ENCODE measurements at places on chromosomes 2 and 18.

DNA sequence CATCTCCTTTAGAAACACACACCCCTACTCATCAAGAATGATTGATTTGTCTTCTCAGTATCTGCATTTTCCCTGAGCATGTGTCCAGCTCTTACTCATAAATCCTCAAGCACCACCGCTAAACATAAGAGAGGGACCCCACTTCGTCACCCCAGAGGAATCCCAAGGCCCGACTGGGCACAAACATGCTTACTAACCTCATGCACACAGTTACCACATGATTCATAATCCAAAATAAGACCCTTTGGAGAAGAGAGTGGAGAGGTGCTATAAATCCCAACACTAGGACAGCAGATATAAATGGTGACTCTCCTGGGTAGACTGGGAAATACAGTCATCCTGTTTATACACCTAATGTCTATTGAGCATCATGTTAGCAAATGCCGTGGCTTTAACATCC lies 843.2 kb upstream of the ID2 start:
- DNase-seq: no peak

- DNase-seq: no peak
Observed at GRCh38 chr18:33720133-33720532, 142.1 kb downstream of the ASXL3 start.

- no peak for DNase-seq
Observed at GRCh38 chr2:109331081-109331480, 202.1 kb downstream of the SH3RF3 start.

DNA sequence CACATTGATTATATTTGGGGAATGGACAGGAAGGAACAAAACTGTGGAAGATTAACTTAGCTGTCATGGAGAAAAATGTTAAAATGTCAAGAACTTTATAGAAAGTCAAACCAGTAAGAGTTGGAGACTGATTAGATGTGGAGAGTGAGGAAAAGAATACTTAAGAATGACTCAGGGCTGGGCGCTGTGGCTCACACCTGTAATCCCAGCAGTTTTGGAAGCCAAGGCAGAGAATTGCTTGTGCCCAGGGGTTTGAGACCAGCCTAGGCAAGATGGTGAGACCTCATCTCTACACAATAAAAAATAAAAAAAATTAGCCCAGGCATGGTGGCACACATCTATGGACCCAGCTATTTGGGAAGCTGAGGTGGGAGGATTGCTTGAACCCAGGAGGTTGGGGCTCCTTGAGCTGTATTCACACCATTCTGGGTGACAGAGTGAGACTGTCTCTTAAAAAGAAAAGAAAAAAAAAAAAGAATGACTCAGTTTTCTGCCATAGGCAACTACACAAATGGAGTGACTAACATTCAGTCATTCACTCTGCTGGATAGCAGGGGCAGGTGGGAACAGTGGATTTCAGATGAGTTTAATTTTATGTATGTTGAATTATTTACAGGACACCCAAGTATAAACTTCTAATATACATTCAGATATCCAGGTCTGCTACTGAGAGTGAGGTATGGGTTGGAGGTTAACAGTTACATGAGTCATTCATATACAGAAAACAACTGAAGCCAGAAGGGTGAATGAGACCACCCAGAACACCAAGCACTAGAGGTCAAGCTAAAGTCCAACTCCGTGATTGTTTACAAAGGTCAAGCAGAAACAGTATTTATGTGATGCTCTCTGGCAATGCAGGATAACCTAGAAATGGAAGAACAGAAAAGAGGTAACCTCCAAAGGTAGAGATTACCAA lies 33.9 kb downstream of the ORC2 start:
- DNase-seq: no peak

- no peak for DNase-seq
Observed at GRCh38 chr2:182240862-182241371, 185.9 kb downstream of the PDE1A start.

DNA sequence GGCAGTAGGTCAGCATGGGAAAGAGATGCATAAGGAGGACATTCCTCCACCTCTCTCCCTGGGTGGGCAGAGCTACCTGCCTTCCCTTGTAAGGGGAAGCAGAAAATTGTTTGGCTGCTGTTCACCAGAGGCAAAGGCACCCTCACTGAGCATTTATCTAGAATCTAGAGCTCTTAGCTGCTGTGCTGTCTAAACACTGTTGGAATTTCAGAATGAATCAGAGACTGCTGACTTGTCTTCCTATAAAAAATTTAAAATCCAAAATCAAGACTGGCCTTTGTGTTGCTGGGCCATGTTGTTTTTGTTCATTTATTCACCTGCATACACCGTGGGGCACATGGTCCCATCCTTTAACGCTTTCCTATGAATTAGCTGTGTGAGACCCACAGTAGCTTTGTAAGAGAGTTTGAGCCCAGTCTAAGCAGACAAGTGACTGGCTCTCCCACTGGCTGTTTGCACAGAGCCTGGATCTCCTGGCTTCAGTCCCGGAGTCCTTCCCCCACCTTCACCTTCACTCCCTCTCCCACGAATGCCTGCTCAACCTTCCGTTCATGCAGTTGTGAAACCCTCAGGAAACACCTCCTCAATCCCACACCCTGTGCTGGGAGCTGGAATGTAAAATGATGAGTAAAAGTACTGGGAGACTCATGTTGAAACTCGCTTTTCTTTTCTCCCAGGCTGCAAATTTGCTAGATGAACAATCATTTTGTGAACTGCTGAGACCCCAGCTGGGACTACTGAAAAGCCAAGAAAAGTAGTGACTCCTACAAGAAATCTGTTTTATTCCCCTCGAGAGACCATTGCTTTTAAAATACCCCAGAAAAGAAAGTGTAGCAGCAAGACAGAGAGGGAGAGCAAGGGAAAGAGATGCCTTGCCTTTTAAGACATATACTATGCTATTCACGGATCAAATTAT lies 76.2 kb downstream of the FAM168B start:
- DNase-seq: no peak

GRCh38 chr2:141508806-141509595 lies 621.8 kb downstream of the LRP1B start:
- no peak for DNase-seq

DNA sequence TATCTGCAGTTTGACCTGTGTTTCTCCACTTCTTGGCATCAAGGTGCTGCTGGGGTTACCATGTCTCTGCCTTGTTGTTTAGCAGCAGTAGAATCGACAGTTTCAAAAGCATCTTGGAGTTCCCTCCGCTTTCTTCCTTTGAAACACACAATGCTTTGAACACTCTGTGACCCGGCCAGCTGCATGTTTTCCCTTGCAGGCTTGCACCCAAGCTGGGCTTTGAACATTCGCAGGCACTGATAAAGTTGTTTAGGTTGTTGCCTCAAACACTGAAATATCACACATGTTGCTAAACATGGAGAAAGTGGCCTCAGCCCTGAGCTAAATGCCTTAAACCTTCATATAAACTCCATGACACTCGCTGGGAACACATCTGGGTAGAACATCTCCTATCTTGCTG lies 251.7 kb downstream of the TSN start:
- DNase-seq: no peak

GRCh38 chr2:8337321-8337720 lies 344.5 kb upstream of the ID2 start:
- DNase-seq: no peak

GRCh38 chr18:23487738-23488570 lies 15.4 kb upstream of the RMC1 start:
- DNase-seq: no peak

GRCh38 chr2:231394211-231395141 lies 1.0 kb upstream of the B3GNT7 start:
- no peak for DNase-seq

DNA sequence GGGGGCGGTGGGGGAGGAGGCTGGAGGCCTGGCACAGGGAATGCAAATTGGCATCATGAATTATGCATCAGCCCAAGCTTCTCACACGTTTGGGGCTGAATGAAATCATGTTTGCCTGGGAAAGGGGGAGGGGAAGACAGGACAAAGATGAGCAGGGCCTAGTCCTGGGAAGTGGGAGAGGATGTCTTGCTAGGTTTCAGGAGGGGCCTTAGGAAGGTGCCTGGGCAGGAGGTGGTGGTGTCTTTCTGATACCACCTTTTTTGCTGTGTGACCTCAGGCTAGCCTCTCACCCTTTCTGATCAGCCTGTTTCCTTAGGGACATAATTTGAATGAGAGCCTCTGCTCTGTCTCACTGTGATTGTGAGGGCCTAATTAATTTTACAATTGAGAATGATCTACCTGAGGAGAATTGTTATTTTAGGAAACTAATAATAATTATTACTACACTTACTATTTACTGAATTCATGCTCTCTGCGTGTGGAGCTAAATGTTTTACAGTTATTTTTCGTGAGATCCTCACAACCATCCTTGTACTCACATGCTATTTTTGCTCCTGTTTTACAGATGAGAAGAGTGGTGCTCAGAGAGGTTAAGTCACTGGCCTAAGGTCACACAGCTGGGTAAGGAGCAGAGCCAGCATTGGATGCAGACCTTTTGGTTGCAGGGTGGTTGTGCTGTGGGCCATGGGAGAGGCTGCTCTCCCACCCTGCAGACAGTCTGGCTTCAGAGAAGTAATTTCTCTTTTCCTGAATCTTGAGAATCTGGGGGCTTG lies 39.6 kb downstream of the INHBB start:
- DNase-seq: no peak

DNA sequence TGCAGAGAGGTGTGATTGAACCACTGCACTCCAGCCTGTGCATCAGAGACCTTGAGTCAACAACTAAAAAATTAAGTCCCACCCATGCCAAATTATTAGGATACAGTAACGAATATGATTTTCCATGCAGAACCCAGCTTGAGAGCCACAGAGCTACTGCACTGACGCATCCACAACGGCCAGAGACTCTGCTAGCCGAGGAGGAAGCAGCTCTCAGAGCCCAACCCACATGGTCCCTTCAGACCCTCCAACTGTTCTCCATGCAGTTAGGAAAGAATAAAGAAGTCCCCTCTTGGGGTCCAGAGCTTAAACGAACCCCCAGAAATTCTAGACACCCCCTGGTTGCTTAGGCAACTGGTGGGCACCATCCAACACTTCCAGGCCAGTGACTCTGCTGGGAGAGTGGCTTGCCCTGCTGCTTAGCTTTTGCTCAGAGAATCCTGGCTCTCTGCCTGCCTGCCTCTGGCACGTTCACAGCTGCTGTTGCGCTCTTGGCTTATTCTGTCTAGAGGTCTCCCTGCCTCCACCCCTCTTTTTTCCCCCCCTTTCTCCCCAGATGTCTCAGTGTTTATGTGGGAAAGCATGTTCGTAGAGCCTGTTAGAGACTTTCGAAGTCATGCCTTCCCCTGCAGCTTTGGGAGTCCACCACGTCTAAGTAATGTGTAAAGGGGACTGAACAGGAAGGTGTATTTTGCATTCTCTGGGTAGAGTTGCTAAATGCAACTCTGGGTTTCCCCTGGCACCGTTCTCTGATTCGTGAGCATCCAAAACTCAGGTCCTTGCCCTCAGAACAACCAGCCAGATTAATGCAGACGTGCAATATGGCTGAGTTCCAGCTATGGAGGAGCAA lies 26.0 kb upstream of the SP3 start:
- DNase-seq: no peak

DNA sequence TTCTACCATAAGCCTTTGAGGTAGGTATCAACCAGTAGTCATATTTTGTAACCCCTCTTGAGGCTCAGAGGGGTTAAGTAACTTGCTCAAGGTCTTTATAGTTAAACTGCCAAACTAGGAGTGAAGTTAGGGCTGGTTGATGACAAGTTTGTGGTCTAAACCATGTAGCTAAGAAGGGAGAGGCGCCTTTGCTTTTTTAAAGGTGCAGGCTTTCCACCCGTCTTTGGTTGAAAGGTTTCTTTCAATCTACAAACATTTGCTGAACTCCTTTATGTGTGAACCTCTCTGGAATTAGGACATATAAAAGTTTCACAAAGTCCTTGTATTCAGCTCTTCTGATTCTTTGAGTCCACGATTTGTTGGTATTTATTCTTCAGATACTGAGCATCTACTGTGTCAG lies 2.4 kb upstream of the MTA3 start:
- DNase-seq: no peak

DNA sequence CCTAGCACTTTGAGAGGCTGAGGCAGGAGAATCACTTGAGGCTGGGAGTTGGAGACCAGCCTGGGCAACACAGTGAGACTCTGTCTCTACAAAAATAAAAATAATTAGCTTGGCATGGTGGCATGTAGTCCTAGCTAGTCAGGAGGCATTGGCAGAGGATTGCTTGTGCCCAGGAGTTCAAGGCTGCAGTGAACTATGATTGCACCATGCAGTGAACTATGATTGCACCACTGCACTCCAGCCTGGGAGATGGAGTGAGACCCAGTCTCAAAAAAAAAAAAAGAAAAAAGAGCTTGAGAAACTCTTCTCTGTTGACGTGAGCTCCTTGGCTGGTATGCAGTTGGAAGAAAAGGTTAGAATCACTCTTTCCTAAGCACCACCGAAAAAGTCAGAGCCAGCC lies 125.1 kb upstream of the TNP1 start:
- DNase-seq: no peak

GRCh38 chr2:173963323-173963816 lies 1.8 kb downstream of the SP3 start:
- peak; percentile 50 for DNase-seq

DNA sequence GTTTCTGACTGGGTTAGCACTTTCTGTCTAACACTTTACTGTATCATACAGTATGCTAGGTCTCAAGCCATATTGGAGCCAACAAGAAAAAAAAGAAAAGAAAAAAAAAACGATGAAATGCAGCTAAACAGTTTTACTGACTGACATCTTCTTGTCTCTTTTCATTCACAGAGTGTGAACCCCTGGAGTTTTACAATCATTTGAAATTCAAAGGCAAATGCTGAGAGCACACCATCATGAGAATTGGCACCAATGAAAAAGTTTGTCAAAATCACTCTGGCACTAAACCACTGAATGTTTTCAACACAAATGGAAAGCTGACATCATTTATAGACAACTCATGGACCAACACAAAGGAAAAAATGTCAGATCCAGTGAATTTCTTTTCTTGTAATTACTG lies 513.3 kb downstream of the LRRTM4 start:
- DNase-seq: no peak

GRCh38 chr2:29307519-29307918 lies 192.3 kb downstream of the CLIP4 start:
- no peak for DNase-seq

GRCh38 chr2:184543832-184544231 lies 54.5 kb upstream of the ZNF804A start:
- DNase-seq: no peak

DNA sequence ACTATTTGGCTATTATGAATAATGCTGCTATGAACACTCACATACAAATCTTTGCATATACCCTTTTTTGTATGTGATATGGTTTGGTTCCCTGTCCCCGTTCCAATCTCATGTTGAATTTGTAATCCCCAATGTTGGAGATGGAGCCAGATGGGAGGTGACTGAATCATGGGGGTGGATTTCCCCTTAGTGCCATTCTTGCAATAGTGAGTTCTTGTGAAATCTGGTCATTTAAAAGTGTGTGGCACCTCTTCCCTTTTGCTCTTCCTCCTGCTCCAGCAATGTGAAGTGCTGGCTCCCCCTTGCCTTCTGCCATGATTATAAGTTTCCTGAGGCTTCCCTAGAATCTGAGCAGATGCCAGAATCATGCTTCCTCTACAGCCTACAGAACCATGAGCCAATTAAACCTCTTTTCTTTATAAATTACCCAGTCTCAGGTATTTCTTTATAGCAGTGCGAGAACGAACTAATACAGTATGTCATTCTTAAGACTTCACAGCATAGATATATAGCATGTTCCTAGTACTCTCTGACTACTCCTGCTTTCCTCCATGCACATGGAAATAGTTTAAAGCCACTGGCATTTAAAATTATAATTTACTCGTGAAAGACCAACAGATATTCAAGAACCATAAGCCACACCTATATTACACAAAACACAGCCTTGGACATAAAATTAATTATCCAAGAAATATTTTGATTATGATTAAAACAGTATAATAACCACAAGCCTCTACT lies 75.2 kb downstream of the COBLL1 start:
- no peak for DNase-seq

- DNase-seq: peak; percentile 71
Observed at GRCh38 chr2:112626604-112627059, 19.1 kb upstream of the SLC20A1 start.

All from T1000 (cell line).